Fibroblast of skin of scalp (primary cell): ENCODE measurements at places on chromosomes 16 and 17.

DNA sequence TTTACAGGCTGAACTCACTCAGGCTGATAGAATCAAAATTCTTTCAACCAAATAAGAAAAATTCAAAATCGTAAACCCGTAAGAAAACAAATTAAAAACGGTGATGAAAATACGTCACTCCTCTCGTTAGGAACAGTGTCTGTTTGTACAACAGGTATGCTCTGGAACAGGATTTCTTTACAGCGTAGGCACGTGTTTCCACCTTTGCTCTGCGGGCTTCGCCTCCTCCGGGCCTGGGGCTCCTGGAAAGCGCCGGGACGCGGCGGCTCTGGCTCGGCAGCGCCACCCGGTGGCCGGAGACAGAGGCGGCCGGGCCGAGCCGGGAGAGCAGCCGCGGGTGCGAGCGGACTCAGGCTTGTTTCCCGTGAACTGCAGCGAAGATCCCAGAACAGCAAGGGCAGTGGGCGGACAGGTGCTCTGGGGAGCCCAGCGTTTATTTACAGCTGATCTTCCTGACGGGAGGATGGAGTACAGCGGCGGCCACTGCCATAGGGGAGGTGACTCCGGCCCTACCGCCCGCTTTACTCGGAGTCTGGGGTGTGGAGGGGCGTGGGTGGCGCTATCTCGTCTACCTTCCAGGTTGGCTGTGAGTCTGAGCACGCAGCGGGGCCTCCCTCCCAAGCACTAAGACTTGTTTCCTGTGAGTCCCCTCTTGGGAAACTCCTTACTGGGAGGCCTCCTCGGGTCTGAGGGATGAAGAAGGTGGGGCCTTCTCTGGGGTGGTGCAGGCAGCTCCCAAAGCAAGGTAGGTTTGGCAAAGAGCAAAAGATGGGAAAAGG, 40.5 kb upstream of the ATP2A3 start:
- peak; percentile 37 for DNase-seq

DNA sequence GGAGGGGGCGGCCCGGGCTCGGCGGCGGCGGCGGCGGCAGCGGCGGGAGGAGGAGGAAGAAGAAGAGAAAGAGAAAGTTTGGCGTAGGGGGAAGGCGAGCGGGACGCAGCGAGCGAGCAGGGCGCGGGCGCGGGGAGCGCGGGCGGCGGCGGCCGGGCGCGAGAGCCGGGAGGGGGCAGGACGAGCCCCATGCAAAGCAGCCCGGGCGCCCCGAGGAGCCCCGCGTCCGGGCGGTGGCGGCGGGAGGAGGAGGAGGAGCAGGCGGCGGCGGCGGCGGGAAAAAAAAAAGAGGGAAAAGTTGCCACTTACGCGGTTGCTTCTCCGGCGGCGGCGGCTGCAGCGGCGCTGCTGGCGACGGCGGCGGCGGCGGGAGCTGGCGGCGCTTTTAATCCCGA, 10.3 kb upstream of the ZFHX3 start:
- peak; percentile 67 for DNase-seq

GRCh38 chr16:50599494-50599893, 51.3 kb downstream of the NKD1 start:
- no peak for DNase-seq

DNA sequence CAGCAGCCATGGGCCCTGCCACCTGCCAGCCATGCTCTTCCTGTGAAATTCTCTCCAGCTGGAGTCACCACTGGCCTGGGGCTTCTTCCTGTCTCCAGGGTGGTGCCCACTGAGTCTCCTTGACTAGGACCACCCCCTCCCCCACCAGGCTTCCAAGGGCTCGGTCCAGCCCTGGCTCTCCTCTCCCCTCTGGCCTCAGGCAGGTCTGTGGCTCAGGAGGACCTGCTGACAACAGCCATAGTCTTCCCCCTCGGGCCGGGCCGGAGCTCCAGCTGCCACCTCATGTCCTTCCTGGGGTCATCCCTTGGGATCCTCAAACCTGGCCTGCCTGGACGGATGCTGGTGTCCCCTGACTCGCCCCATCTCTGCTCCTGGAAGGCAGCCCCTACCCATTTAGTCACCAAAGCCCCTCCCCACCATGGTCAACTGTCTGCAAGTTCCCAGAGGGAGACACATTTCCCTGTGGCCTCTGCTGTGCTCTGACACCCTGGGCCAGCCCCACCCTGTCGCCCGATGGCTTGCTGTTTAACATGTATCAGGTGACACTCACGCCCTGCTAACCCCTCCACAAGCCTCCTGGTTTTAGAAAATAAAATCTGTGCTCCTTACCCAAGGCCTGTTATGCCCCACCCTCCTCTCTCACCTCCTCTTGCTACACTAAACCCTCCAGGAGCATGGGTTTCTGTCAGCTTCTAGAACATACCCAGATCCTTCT, 186.2 kb downstream of the RBFOX3 start:
- no peak for DNase-seq

- peak; percentile 46 for DNase-seq
These were observed 114.1 kb downstream of the SPAG9 start for GRCh38 chr17:51006601-51007000.

GRCh38 chr16:15598648-15599190, 44.2 kb downstream of the MARF1 start:
- no peak for DNase-seq
